ENCODE measurements at places on chromosomes 3 and 15.

GRCh38 chr3:140006331-140006730 lies 71.3 kb downstream of the CLSTN2 start:
- DNase-seq, result no peak

DNA sequence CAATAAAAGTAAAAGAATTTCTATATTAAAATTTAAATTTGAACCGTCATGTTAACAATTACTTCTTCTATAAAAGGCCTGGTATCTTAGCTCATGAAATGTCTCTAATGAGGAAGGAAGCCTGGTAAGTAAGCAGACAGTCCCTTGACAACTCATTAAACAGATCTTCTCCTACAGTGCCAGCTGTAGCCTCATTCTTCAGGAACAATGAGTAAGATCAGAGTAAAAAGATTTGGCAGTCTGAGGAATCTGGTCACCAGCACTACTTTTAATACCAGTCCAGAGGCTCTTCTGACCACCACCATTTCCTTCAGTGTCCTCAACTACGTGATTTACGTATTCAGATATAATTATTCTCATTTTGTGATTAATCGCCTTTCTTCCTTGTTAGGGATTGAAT lies 955.0 kb upstream of the ALCAM start:
- no peak for DNase-seq

GRCh38 chr3:174581558-174581957 lies 277.6 kb upstream of the NAALADL2 start:
- DNase-seq, result no peak

DNA sequence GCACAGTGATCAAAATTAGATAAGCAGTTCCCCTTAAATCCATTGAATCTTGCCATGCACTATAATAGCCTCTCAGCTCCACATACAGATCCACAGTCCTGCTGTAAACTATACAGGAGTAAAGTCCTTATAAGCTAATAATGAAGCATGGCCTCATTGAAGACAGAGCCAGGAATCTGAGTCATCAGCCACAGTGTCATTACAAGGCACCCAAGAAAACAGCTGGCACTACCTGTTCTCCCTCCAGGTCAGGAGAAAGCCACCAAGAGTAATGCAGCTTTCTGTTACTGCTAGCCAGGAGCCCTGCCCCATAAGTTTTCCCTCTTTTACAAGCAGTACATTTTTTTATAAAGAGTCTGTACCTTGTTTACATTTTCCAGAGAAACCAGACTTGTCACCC lies 27.3 kb downstream of the WDR49 start:
- no peak for DNase-seq

- DNase-seq, result no peak
These were observed 23.4 kb downstream of the NRROS start for GRCh38 chr3:196662711-196663571.

GRCh38 chr3:59526999-59527398 lies 477.2 kb upstream of the CFAP20DC start:
- DNase-seq, result no peak

- no peak for DNase-seq
These were observed 88.6 kb downstream of the IQCH start for GRCh38 chr15:67343206-67343605.

DNA sequence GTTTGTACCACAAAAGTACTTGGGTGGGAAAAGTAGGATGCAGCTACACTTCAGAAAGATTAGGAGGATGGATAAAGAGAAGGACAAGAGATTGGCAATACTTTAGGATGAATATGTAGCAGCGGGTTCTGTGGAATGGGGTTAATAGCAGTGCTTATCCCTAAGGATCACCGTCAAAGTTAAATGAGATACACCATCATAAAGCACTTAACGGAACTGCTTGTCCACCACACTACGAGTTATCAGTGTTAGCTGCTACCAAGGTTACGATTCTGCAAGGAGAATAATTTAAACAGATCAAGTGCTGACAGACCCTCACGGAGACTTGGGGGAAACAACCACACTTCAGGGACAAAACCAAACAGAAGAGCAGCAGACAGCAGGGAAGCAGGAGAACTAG lies 963 bp downstream of the SHQ1 start:
- no peak for DNase-seq

DNA sequence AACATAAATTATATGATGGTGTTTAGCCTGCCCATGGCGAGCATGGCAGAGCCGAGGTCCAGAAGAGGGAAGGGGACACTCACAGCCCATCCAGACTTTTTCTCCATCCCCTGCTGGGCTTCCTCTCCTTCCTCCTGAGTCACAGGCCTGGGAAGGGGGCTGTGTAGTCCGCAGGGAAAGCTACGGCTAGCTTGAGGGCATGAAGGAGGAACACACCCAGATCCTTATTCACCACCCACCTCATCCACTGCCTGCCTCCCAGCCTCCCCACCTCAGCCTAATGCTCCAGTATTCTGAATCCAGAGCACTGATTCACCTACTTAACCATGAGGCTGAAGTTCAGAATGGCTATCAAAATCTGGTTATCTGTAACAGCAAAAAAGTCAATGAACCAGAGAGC lies 97.8 kb downstream of the OXNAD1 start:
- DNase-seq, result no peak

GRCh38 chr3:88031642-88032077 lies 27.1 kb downstream of the CGGBP1 start:
- no peak for DNase-seq

DNA sequence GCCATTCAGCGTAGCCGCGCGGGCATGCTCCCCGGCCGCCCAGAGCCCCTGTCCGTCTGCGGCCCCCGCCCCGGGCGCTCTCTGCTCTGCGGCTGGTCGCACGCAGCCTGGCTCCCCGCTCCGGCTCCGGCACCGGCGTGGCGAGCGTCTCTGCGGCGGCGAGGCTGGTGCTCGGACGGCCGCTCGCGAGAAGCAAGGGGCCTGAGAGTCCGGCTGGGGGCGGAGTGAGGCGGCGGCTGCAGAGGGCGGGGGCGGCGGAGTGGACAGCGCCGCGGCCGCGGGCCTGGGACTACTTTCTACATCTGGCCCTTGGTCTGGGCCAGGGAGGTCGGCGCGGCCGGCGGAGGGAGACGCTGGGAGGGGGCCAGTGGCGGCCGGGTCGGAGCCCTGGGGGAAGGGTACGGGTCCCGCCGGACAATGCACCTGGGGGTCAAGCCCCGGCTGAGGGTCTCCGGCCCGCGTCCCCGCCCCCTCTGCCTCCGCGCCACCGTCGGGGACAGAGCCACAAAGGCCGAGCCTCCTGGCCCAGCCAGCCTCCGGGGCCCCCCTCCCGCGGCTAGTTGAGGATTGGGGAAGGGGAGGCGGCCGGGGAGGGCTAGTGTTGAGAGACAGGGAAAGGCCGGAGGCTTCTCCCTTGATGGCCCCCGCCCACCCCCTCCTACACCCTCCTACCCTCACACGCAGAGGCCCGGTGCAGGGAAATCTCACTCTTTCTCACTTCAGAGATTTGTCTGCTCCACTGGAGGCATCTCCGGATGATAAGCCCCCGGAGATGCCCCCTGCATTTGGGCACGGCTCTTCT lies at the start of gene PRTG:
Gene PRTG, minus strand, starts transcription at position 226 of the 802 bp plus-strand sequence. Its CDS starts 221 bp downstream, at position 5.
- DNase-seq, result no peak

GRCh38 chr15:64695561-64695992 lies 79.8 kb downstream of the RBPMS2 start:
- DNase-seq, result no peak

GRCh38 chr3:182620723-182621434 lies 172.4 kb upstream of the ATP11B start:
- no peak for DNase-seq

All from activated T-helper 1 cell treated with anti-CD3 and anti-CD28 coated beads, Interleukin-2, amount 50 U/mL, for 16 hours (primary cell).